ENCODE measurements at places on chromosomes 11 and 22.
A peak's percentile ranks its signal among the peaks of the same experiment; 100 is the strongest.

GRCh38 chr11:95291946-95292345 is 60.9 kb upstream of the SESN3 start:
- DNase-seq = no peak

GRCh38 chr22:41989246-41989645 is 9.3 kb upstream of the WBP2NL start:
- DNase-seq = no peak

- DNase-seq = no peak
Measured at GRCh38 chr22:40572976-40573375, 63.5 kb downstream of the MRTFA start.

GRCh38 chr22:46612341-46612903 is 7.8 kb upstream of the GRAMD4 start:
- DNase-seq = no peak

DNA sequence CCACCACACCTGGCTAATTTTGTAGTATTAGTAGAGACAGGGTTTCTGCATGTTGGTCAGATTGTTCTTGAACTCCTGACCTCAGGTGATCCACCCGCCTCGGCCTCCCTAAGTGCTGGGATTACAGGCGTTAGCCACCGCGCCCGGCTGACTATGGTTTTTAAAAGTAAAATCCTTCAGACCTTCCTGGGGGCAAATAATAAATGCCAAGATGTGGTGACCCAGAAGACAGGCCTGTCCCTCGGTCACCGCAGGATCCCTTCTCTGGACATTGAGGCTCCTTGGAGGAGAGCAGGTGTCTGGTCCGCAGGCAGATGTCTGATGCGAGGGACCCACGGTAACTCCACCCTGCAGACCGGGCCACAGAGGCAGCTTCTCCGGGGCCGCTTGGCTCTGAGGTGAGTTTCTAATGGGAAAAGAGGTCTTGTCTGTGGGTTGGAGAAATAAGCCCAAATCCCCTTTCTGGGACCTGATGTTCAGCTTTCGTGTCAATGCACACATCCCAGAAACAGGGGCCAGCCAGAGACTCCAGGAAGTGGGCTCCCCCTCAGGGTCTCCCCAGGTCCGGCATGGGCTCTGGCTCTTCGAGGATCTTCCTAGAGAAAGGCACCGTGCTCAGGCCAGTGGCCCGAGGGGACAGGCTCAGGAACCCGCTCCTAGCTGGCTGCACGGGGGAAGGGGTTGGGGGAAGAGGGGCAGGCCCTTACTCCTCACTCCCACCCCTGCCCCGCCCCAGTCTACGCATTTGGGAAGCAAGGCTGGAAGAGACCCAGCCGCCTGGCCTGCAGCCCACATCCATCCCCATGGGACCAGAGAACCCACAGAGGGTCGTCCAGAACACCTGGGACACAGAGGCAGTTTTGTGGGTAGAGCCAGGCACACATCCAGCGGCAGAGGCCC is 100.6 kb downstream of the WNT7B start:
- no peak for DNase-seq

- DNase-seq = peak; percentile 93
Measured at GRCh38 chr22:35914665-35915476, 113.8 kb downstream of the RBFOX2 start.

DNA sequence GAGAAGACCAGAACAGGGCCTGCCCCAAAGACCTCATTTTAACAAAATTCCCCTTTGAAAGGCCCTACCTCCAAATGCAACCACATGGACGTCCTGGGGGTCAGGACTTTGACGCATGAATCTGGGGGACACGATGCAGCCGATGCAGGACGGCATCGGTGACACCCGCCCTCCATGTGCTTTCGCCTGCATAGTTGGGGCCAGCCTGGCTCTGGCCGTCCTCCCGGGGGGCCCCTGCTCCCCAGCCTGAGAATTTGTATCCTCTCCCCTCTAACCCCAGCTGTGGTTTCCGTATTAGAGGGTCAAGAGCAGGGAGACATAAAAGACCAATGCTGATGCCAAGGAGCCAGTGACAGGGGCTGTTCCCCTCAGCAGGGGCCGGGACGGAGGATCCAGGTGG is 18.4 kb upstream of the BRSK2 start:
- DNase-seq = no peak

- no peak for DNase-seq
Measured at GRCh38 chr22:25137577-25138525, 61.8 kb upstream of the CRYBB3 start.

- DNase-seq = no peak
Measured at GRCh38 chr11:36870361-36870760, 272.3 kb upstream of the RAG2 start.

DNA sequence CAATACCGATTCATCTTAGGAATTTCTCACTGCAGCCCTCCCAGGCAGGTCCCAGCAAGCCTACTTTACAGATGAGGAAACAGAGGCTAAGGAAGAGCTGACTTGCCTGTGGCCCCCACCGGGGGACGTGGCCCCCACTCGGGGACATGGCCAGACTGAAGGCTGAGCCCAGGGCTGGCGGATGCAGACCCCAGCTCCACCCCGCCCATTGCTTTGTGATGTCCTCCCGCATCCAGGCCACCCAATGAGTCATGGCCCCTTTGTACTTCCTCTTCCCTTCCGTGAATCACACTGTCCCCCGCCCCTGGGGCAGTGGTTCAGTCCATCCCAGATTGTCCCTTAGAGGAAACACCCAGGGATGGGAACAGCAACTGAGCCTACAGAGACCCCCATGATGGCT is 116.0 kb upstream of the ANO1 start:
- no peak for DNase-seq

DNA sequence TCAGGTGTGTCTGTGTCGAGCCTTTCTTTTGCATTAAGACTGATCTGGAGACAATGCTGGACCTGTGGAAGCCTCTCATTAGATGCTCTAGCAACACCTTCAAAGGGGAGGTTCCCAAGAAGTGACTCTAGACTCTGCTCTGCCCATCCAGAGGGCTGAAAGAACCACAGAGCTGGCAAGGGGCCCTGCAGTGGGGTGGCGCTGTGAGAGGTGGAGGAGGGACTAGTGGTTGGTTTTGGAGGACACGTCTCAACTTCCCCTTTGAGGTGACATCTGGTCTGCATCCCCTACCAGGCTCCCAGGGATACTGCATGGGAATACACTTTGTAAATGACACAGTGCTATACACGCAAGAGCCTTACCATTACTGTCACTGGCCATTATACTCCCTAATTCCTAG is 34.2 kb upstream of the SYT13 start:
- DNase-seq = no peak

GRCh38 chr22:40690370-40690769 is 11.1 kb downstream of the MCHR1 start:
- DNase-seq = no peak

- DNase-seq = no peak
Measured at GRCh38 chr11:12473381-12473780, 96.0 kb downstream of the PARVA start.

DNA sequence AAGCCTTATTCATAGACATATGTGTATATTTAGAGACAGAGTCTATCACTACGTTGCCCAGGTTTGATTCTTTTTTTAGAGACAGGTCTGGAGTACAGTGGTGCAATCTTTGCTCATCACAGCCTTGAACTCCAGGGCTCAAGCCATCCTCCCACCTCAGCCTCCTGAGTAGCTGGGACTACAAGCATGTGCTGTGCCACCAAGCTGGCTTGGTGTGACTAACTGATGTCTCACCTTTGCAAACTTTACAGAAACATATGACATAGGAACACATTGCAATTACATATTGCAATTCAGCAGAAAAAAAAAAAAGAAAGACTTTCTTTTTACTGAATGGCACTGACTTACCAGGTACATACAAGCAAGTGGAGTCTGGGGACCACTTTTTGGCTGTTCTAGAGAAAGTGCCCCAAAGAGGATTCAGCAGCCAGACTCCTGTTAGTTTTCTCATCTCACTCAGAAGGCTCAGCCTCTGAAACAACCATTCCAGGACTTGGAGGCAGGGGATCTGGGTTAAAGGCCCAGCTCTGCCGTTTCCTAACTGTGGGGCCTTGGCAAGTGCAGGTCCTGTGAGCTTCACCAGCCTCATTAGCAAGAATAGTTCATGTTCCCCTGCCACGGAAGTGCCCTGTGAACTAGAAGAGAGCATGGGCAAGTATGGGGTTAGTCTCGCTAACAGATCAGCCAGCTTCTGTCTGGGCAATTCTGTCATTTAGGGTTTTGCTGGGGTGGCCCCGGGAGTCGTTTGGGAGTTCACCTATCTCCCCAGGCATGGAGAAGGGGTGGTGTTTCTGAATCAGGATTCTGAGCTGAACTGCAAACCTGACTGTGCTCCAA is 11.3 kb upstream of the NFAM1 start:
- DNase-seq = no peak

DNA sequence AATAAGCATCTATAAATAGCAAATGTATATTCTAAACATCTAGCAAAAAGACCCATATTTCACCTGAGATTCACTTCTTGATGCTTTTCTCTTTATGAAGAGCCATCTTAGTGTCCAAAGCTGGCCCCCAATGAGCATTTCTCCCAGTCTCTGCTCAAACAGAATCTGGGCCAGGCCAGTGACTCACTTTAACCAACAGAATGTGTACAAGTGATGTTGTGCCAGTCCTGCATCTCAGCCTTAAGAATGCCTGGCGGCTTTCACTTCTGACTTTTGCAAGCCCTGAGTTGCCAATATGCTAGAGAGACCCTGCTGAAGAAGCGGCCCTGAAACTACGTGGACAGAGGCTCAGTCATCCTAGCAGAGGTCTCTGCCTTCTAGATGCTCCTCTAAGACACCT is 6.9 kb upstream of the COPB1 start:
- DNase-seq = no peak

DNA sequence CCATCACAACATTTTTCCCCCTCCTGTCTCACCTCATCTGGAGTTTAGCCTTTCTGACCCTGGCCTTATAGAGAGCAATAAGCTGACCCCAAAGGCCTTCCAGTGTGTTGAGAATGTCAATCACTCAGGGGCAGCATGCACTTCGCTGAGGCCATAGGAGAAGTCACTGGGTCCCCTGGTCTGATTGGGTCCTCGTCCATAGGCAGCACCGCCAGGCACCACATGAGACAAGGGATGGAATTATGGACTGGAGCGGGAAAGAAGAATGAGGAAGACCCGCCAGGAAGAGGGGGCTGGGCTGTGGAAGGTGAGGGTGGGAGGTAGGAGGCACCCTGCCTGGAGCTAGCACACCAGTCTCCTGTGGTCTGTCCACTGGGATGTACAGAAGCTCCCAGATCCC is 72.9 kb downstream of the DSCAML1 start:
- no peak for DNase-seq

GRCh38 chr11:12430954-12431595 is 53.7 kb downstream of the PARVA start:
- no peak for DNase-seq

DNA sequence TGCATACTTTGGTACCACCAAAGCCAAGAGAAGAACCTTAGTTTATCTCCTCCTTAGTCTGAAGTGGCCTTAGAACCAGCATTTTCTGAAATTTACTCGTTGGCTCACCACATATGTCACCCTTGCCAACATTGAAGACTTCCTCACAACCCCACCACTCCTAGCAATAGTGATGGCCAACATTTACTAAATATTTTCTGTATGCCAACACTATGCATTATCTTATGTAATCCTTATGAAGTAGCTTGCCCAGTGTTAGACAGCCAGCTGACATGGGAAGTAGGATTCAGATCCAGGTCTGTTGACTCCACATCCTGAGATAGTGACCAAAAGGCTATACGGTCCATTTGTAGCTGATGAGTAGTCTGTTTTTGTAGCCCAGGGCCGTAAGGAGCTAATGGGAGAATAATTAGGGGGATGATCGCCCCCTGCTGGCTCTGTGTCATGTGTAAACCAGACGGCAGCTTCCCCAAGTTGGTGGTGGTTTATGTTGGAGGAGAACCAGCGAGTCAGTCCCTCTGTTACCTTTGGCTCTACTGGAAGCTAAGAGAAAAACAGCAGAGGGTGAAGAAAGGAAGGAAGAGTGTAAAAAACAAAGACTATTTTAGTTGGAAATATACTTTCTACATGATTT is 120.5 kb upstream of the RASSF10 start:
- peak; percentile 78 for DNase-seq

DNA sequence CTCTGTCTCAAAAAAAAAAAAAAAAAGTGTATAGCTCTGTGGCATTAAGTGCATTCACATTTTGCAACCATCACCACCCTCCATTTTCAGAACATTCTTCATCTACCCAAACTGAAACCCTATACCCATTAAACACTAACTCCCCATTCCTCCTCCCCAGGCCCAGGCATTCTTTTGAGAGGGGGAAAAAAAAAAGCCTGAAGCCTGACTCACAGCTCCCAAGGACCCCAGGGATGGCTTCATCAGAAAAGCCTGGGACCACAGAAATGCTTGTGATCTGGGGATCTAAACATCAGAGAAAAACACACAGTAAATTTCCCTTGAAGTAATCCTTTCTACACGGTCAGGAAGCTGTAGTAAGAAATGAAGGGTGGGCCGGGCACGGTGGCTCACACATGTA is 10.7 kb upstream of the GTSE1 start:
- no peak for DNase-seq

- no peak for DNase-seq
Measured at GRCh38 chr11:16404781-16405285, 48.5 kb upstream of the SOX6 start.

DNA sequence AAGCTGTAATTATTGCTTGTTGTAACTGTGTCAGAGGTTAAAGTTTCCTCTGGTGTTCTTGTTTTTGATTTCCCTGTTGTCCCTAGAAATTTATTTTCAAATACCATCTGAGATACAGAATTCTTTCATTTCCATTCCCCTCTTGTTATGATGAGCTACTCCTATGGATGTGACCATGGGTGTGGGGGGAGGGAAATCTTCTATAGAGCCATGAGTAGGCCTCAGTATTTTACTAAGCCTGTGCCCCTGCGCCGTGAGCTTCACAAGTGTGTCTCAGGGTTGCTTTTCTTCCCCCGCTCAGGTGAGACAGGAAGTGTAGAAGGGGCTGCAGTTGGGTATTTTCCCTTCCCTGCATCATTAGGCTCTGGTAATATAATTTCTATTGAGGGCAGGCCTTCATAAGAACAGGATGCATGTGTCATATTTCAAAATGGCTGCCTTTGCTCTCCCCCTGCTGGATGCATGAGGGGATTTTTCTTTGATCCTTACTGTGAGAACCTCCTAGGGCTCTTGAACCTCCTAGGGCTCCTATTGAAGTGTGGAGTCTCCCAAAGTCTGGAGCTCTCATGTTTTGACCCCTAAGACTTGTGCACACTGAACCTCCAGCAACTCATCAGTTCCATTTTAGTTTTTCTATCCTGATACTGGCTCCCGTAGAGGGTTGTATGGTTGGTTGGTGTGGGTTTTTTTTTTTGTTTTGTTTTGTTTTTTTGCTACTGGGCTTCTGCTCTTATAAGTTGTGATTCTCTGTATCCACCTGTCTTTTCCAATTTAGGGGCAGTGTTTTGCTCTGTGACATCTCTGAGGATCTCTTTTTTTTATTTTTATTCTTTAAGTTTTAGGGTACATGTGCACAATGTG is 658.2 kb downstream of the NTM start:
- DNase-seq = peak; percentile 33

GRCh38 chr22:24051568-24051967 is 40.5 kb downstream of the CABIN1 start:
- no peak for DNase-seq
